Mesothelial cell of epicardium (in vitro differentiated cells): ENCODE measurements at places on chromosomes 2 and 18. TPM values are rescaled to one million over a fixed set of nuclear protein-coding genes. Genes with fewer than 3 reads are reported as not detected.

DNA sequence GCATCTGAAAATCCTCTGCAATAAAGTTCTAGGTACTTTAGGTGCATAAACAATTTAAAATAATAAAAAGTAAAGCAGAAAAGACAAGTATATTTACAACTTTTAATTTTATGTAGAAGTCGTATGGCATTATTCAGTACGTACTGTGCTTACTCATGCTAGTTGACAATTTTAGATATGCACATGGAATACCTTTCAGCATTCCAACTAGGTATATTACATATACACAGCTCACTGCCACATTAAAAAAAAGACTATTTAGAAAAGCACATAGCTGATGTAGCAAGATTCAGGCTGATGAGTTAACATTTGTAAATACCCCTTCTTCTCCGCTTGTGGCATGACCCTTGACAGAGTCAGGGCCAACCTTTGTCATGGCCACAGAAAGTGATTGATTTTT, 171.2 kb downstream of the FBXO15 start:
- DNase-seq: no peak

CD28 gene
- not detected in 3 replicates for total RNA-seq

- no peak for DNase-seq
Observed at GRCh38 chr2:160534996-160535395, 41.4 kb upstream of the RBMS1 start.

PLEK gene
- not detected in 3 replicates for total RNA-seq

MAL gene
- total RNA-seq: not detected in 3 replicates

GRCh38 chr2:179981085-179981484, 26.0 kb downstream of the CWC22 start:
- DNase-seq: no peak

GRCh38 chr2:54047091-54047490, 68.3 kb upstream of the ACYP2 start:
- no peak for DNase-seq

- peak; percentile 58 for DNase-seq
Observed at GRCh38 chr2:199457147-199458008, at the start of gene SATB2. SATB2 (minus strand) TSS chr2:199457939; CDS start chr2:199456037, 1,902 bp downstream.

GRCh38 chr2:165120740-165121467, 82.9 kb downstream of the SCN3A start:
- no peak for DNase-seq

- DNase-seq: no peak
Observed at GRCh38 chr2:190636361-190636760, 12.5 kb upstream of the NAB1 start.

CCDC102B gene
- total RNA-seq: 5.3 to 8.2 TPM (median 7.1 TPM) in 3 replicates

POTEI gene
- total RNA-seq: 7.0 to 7.3 TPM (median 7.1 TPM) in 3 replicates

MAPK4 gene
- 6.1 to 6.3 TPM (median 6.1 TPM) in 3 replicates for total RNA-seq

- no peak for DNase-seq
Observed at GRCh38 chr2:214203214-214203613, 207.6 kb upstream of the VWC2L start.

GRCh38 chr2:48638261-48638660, 20.6 kb downstream of the GTF2A1L start:
- no peak for DNase-seq

- no peak for DNase-seq
Observed at GRCh38 chr2:213007290-213007838, 144.0 kb downstream of the IKZF2 start.

DNA sequence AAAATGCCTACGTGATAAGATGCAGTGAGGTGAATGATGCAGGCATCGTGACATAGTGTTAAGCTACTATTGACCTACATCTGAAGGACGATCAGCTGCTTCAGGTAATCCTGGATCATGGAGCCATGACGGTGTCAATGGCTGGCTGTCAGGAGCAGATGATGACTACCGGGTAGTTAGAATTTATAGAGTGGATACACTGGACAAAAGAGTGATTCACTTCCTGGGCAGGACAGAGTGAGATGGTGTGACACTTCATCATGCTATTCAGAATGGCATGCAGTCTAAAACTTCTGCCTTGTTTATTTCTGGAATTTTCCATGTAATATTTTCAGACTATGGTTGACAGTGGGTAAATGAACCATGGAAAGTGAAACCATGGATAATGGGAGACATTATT, 29.5 kb downstream of the METTL8 start:
- DNase-seq: no peak

DNA sequence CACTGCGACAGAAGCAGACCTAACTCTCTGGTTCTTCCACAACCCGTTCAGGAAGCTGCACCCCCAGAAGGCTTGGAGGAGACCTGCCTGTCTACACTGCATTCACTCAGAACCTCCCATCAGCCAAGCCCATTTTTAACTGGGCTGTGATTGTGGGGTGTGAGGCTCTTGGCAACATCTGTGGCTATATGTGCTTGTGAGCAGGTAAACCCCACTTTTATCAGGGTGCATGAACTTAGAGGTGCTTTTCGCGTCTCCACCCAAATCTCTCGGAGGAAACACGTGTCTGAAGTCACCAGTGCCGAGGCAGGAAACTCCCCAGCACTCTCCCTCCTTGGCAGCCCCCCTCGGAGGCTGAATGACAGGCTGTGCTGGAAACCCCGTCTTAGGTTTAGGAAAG, 158.2 kb upstream of the SALL3 start:
- DNase-seq: peak; percentile 35

GRCh38 chr18:67995769-67996168, 479.2 kb upstream of the DSEL start:
- DNase-seq: no peak

- no peak for DNase-seq
Observed at GRCh38 chr2:2898744-2899143, 478.9 kb downstream of the EIPR1 start.

GRCh38 chr2:39994151-39994550, 215.1 kb upstream of the THUMPD2 start:
- no peak for DNase-seq

DNA sequence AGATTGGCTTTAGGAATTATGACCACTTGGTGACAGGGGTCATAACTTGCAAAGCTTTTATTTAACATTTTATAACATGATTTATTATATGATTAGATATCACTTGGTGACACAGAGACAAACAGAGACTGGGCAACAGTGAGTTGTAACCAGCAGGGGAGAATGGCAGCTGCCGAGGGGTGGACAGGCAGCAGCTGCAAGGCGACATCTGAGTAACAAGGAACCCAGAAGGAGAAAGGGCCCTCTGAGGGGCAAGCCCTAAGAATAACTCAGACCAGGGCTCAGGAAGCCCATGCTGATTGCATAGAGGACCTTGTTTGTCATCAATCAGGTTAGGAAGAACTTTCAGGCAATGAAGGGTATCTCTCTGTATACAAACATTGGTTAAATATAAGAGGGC, 339.9 kb upstream of the SOX11 start:
- DNase-seq: no peak

GRCh38 chr2:80246534-80246933, 58.0 kb downstream of the LRRTM1 start:
- DNase-seq: no peak

GRCh38 chr18:13191031-13191430, 27.5 kb upstream of the LDLRAD4 start:
- no peak for DNase-seq

- no peak for DNase-seq
Observed at GRCh38 chr18:5600378-5601071, 56.7 kb upstream of the EPB41L3 start.

GRCh38 chr2:182914852-182915251, 48.4 kb upstream of the FRZB start:
- no peak for DNase-seq

- no peak for DNase-seq
Observed at GRCh38 chr18:8450013-8450412, 159.2 kb upstream of the RAB12 start.

GRCh38 chr18:74376523-74376922, 60.9 kb downstream of the C18orf63 start:
- DNase-seq: no peak

GRCh38 chr2:190582736-190583506, 48.4 kb upstream of the NEMP2 start:
- DNase-seq: no peak

SLC38A11 gene
- 0.54 to 0.71 TPM (median 0.59 TPM) in 3 replicates for total RNA-seq

SLC14A1 gene
- total RNA-seq: 0.20 TPM in 1 of 3 replicates, not detected in the others

DNA sequence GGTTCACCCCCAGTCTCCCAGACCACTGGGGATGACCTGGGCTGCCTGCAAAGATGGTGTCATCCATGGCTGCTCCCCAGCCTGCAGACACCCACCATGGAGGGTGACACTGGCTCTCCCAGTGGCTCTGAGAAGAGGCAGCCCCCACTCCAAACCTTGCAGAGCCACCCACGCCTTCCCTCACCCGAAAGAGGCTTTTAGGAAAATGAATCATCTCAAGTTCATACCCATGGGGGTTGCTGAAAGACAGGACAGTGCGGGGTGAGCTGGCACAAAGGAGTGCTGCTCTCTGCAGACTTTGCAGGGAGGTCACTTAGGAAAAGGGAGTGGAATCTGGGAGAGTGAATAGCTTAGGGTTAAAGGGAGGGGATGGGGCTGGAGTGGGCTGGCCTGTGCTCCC, 36.4 kb downstream of the MPHOSPH10 start:
- no peak for DNase-seq

GRCh38 chr2:127508631-127509034, 17.7 kb downstream of the IWS1 start:
- DNase-seq: no peak

DNA sequence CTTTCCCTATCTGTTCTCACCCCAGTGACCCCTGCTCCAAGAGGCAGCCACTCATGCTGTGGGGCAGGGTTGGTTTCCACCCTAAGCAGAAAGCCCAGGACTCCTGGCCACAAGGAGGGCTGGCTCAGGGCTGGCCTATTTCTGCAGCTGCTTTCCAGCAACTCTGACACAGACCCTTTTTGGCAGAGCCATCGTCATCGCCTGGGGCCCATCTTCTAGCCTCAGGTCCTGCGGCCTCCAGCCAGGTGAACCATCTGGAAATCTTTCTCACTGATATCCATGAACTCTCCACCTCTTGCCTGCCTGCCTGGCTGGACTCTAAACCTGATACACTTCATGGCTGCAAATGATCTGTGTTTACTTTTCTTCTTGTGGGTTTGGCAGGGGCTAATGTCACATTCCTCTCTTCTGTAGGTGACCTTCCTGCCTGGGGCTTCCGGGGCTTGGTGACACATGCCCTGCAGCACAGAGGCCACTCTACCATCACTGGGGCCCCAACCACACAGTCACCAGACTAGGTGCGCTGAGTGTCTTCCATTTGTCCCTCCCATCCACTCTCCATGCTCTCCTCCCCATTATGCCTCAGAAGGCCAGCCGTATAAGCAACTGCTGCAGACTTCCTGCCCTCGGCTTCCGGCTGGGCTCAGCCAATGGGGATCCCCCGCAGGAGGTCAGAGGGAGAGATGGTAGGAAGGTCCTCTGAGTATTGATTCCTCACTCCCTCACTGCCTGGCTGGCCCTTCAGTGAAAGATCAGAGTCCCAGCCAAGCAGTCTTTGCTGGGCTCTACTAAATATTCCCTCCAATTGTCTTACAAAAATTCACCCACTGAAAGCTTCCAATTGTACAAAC, 9.7 kb upstream of the COPS8 start:
- no peak for DNase-seq

NXPH2 gene
- total RNA-seq: 4.6 to 6.1 TPM (median 4.8 TPM) in 3 replicates

ST8SIA3 gene
- total RNA-seq: not detected in 3 replicates

DNA sequence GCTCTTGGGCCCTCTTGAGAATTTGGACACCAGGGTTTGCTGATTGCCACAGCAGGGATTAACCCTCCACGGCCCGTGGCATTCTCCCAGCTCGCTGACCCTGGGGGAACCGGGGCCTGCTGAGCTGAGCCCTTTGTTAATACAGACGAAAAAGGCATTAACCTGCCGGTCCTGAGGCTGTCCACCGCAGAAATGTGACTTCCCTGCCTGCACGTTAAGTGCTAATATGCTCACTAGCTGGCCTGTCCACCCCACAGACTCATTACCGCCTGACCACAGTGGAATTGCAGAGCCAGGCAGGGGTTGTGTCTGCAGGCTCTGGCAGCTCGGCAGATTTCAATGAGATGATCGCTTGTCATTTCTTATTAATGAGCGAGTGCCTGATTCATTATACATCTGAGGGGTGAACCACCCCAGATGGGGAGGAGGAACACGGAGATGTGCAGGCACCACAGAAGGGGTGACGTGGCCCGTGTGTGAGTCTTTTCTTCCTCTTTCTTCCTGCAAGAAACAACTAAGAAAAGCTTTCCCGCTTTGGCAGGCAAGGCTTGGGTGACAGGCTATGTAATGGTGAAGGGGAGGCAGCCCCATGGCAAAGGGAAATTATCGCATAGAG, 126.0 kb downstream of the GLI2 start:
- DNase-seq: no peak

FAM237A gene
- total RNA-seq: not detected in 3 replicates

- no peak for DNase-seq
Observed at GRCh38 chr2:48145845-48146452, 239.7 kb upstream of the FBXO11 start.

- DNase-seq: no peak
Observed at GRCh38 chr2:24438106-24438505, 52.9 kb upstream of the NCOA1 start.

AGAP1 gene
- 41.1 to 44.0 TPM (median 41.5 TPM) in 3 replicates for total RNA-seq

DNA sequence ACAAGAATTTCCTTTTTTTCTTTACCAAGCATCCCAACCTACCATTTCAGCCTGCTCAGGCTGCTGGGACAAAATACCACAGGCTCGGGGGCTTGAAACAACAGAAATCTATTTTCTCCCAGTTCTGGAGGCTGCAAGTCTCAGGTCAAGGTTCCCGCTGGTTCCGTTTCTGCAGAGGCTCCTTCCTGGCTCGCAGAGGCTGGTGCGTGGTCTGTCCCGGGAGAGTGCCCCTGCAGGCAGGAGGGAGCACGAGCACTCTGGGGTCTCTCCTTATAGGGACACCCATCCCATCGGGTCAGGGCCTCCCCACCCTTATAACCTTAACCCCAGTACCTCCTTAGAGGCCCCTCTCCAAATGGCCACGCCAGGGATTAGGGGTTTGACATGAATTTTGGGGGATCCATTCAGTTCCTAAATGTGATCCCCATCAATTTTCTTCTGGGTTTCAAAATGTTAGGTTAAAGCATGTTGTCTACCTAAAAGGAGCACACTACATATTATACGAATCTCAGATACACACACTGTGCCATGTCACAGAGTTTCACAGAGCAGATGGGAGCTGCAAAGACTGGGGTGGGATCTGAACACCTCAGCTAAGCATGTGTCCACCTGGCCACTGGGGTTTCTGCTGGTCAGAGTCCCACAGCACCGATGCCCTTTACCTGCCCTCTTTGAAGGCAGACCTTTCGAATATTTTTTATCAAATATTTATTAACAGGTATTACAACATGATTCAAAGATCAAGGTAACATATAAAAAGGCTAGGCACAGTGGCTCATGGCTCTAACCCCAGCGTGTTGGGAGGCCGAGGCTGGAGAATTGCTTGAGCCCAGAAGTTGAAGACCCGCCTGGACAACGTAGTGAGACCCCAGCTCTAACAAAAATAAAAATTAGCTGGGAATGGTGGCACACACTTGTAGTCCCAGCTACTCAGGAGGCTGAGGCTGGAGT, 17.6 kb upstream of the ADI1 start:
- peak; percentile 56 for DNase-seq

GRCh38 chr18:64592246-64592645, 443.4 kb upstream of the LINC00305 start:
- no peak for DNase-seq
